Activated T-helper 1 cell treated with anti-CD3 and anti-CD28 coated beads, Interleukin-12 subunit alpha, Interleukin-12 subunit beta, Interleukin-2, Interleukin-4 antibody, amounts not matched to agents 30 ng/mL and 10 ng/mL and 1 ng/mL, durations not matched to agents 14 hours and 24 hours and 36 hours (primary cell): ENCODE measurements at places on chromosomes 1 and 21. TPM values are rescaled to one million over a fixed set of nuclear protein-coding genes. Genes with fewer than 3 reads are reported as not detected.

Gene GNB1
- total RNA-seq = 382 and 398 TPM in 2 replicates

DNA sequence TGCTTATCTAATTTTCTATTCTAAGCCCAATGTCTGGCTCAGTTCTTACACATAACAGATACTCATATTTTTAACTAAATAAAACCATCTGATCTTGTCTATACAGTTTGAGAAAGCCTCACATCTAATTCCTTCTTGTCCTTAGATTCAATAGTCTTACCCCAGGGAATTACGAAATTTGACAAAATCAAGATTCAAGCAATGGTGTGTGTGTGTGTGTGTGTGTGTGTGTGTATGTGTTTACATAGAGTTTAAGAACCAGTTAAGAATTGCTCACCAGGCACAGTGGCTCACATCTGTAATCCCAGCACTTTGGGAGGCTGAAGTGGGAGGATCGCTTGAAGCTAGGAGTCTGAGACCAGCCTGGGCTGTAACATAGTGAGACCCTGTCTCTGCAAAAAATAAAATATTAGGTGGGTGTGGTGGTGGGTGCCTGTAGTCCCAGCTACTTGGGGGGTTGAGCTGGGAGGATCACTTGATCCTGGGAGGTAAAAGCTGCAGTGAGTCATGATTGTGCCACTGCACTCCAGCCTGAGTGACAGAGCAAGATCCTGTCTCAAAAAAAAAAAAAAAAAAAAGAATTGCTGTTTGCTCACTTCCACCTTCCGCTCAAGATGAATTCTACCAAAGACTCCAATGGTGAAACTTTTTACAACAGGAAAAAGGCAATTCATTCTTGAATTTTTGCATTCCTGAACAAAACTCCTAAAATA lies 6.2 kb downstream of the WDR64 start:
- no peaks in the 10 kb centered on the region for H3K4me1 ChIP-seq
- H3K27me3 ChIP-seq = no peaks in the 10 kb centered on the region

Gene CD84
- 16.3 and 17.2 TPM in 2 replicates for total RNA-seq

DNA sequence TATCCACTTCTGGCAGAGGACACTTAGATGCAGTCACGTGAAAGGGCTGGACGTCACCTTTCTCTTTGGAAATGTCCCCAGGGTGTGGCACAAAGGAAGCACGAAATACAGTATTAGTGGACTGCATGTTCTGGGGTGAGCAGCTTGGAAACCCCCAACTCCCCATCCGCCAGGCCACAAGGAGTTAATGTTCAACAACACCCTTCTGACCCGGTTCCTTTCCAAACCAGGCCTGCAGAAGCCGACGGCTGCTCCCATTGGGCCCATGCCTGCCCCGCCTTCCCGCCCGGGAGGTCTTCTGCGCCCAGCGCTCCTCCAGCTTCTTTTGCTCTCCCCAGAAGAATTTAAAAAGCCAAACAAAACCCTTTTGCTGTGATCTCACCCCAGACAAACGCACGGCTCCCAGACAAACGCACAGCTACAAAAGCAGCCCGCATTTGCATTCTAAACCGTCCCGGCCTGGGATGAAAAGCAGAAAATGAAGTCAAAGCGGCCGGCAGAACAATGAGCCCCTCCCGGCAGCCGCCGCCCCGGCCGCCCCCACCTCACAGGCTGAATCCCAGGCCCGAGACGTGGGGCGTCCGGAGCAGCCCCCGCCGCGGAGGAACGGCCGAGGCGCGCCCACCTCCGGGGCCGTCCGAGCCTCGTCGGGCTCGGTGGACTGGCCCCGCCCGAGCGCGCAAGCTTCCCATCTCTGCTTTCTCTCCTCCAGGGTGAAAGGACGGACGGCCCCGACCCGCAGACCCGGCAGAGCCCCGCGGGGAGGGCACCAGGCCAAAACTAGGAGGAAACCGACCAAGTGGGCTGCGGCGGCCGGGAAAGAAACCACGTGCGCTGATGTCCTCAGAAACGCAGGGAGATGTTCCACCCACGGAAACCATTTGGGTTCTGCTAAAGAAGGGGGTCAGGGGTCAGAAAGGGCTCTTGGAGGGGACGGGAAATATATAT lies 101.9 kb downstream of the PLPP3 start:
- H3K27me3 ChIP-seq = peaks cover 20% of the 10 kb centered on the region
- no peak for DNase-seq
- H3K36me3 ChIP-seq = no peaks in the 10 kb centered on the region
